ENCODE measurements at places on chromosomes 12 and 14. TPM values are rescaled to one million over a fixed set of nuclear protein-coding genes. Genes with fewer than 3 reads are reported as not detected.

GRCh38 chr12:90833228-90833627 lies 121.7 kb downstream of the CCER1 start:
- DNase-seq = no peak

- DNase-seq = no peak
These were observed 797 bp downstream of the SLC11A2 start for GRCh38 chr12:51025338-51025835.

DNA sequence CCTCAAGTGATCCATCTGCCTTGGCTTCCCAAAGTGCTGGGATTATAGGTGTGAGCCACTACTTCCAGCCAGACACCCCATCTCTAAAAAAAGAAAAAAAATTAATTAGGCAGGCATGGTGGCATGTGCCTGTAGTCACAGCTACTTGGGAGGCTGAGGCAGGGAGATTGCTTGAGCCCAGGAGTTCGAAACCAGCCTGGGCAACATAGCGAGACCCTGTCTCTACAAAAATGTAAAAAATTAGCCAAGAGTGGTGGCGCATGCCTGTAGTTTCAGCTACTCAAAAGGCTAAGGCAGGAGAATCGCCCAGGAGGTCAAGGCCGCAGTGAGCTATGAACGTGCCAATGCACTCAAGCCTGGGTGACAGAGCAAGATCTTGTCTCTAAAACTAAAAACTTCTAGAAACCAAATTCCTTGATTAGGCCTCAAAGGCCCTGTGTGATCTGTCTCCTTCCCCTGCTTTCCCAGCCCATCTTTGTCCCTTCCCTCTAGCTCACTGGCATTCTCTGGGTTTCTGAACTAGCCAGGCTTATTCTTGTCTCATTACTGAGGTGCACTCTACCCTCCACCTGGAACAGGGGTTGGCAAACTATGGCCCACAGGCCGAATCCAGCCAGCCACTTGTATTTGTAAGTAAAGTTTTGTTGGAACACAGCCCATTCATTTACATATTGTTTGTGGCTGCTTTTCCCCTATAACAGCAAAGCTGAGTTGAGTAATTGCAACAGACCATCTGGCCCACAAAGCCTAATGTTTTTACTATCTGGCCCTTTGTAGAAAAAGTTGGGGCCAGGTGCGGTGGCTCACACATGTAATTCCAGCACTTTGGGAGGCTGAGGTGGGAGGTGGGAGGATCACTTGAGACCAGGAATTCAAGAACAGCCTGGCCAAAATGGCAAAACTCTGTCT lies 17.2 kb upstream of the TPCN1 start:
- DNase-seq = no peak

DNA sequence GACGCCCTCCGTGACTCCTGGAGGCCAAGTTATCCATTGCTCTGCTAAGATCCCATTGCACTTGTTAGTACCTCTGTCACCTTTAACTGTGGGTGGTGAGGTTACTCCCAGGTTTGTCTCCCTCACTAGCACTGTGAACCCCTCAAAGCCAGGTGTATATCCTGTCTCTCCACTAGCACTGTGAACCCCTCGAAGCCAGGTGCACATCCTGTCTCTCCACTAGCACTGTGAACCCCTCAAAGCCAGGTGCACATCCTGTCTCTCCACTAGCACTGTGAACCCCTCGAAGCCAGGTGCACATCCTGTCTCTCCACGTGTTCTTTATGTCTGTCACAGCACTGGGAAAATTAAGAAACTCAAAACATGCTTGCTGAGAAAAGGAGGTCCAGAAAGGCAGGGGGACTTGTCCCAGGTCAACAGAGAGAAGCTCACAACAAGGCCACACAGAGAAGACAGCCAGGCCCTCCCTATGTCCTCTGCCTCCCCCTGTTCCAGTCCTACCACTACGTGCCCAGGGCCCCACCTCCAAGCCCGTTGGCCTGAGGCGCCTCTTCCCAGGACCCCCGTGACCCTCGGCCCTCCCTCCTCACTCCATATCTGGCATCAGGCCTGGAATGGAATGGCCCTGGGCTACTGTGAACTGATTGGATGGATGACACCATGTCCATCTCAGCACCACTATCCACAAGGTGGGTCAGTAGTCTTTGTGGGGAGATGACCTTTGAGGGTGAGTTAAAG lies 26.4 kb upstream of the FKBP4 start:
- DNase-seq = no peak

DNA sequence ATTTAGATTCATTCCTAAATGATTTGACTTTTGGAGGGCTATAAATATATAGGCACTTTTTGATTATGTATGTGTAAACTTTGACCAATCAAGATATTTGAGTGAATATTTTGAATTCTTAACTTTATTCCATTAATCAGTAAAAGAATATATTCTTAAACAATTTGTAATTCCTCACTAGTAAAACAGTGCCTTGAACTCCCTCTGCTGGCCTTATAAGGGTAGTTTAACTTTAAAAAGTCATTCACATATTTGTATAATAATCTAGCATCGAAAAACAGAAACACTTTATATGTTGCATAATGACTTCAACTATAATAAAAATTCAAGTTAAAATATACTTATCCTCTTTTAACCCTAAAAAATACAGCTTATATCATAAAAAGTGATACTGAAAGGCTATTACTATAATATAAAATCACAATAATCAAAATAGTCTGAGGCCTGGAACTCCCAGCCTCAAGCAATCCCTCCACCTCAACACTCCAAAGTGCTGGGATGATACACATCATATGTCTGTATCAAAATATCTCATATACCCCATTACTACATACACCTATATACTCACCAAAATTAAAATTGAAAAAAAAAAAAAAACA lies 31.2 kb downstream of the CCDC59 start:
- DNase-seq = no peak

- no peak for DNase-seq
These were observed 26.7 kb downstream of the C14orf132 start for GRCh38 chr14:96065661-96066459.

GRCh38 chr12:1723721-1724120 lies 32.9 kb downstream of the ADIPOR2 start:
- no peak for DNase-seq

- no peak for DNase-seq
These were observed 68.2 kb upstream of the EVL start for GRCh38 chr14:99996951-99997571.

DNA sequence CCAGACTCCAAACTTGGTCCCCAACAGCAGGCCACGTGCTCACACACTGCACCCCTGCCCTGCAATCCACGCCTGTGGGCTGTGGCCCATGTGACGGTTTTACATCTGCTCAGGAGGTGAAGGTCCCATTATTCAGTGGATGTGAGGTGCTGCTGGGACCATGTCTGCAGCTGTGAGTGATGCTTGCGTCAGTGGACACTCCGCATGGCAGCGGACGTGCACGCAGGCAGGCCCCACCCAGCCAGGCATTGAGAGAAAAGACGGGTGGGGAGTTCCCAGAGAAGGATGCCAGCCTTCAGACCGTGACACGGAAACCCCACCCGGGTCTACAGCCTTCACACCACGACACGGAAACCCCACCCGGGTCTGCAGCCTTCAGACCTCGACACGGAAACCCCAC lies 67.6 kb downstream of the NOC4L start:
- no peak for DNase-seq

PPFIA2 gene
- total RNA-seq = 1.1 TPM

DNA sequence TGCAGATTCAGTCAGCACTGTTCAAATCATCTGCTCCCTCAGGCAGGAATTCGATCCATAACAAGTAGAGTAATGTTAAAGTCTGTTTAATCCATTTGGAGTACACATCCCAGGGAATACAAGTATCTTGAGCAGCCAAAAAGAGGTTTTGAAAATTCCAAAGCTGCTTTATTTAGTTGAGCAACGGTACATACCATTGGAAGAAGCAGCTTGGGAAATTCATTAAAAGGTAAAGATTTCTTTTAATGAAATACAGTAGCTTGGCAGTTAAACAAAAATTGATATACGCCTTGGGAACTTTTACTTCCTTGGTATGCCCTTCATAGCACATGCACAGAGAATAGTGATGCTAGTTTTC lies 153.8 kb downstream of the LRIG3 start:
- no peak for DNase-seq

- no peak for DNase-seq
These were observed 1.3 kb upstream of the MYG1 start for GRCh38 chr12:53298164-53298563.

LHX5 gene
- not detected for total RNA-seq

GRCh38 chr12:133233993-133234564 lies 1.6 kb downstream of the ANHX start:
- no peak for DNase-seq

DNA sequence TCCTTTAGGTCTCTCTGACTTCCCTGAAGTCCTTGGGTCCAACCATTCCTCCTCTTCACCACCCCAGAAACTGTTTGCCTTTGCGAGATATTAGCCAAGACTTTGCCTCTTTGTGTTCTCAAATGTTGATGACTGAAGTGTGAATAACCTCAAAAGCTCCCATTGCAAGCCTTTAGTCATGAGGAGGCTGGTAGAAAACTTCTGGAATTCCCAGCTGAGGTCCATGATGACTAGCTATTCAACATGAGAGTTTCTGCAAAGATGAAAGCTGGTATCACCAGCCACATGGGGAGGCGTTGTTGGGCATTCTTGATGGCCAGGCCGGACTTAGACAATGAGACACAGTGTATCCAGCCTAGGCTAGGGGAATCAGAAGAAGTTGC lies 111.7 kb downstream of the TBX5 start:
- DNase-seq = no peak

- DNase-seq = no peak
These were observed 17.3 kb downstream of the OR9K2 start for GRCh38 chr12:55143566-55143870.

GRCh38 chr12:28237423-28237822 lies 47.2 kb downstream of the CCDC91 start:
- no peak for DNase-seq

DNA sequence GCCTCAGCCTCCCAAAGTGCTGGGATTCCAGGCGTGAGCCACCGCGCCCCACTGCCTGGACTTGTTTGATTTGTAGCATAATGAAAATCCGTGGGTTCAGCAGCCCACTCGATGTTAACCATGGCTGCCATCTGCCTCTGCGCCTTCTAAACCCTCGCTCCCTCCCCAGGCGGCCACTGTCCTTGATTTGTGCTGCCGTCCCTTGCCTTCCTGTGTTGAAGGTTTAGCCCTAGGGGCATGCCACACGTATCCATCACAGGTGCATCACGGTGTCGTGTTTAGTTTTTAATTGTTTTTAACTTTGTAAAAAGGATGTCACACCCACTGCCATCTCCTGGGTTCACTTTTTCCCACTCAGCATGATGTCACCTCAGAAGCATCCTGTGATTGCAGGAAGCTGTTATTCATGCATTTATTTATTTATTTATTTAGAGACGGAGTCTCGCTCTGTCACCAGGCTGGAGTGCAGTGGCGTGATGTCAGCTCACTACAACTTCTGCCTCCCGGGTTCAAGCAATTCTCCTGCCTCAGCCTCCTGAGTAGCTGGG lies 24.5 kb upstream of the ULK1 start:
- no peak for DNase-seq

GRCh38 chr12:100127766-100128511 lies 14.7 kb downstream of the BLTP3B start:
- no peak for DNase-seq

DNA sequence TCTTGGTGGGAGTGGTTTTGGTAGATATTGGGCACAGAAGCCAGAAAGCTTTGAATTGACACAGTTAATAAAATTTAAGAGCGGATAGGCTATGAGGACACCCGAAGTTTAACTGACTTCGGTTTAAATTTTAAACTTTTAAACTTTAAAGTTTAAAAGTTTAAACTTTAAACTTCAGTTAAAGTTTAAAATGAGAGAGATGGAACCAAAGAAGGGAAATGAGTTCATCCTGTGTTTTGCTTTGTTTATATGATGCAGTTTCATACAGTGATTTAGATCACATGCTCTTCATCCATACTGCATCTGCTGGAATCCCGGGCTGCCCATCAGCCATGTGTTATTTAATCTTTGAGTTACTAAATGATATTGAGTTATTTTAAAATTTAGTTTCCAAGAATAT lies 27.2 kb upstream of the LRRK2 start:
- DNase-seq = no peak

DNA sequence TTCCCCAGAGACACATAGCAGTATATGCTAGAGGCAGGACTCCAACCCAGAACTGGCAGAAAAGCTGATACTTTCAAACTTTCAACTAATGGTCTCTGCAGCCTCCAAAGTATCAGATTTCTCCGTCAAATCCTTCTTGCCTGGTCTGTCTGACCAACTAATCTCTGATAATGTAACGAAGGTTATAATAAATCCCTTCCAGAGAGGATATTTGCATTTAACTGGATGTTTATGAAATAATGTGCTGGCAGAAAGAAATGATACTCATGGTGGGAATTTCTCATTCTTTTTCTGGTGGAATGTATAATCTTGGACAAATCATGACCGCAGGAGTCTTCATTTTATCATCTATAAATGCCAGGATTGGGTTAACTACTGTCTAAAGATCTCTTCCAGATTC lies 860.3 kb downstream of the DIO2 start:
- DNase-seq = no peak

KRT77 gene
- total RNA-seq = not detected

DNA sequence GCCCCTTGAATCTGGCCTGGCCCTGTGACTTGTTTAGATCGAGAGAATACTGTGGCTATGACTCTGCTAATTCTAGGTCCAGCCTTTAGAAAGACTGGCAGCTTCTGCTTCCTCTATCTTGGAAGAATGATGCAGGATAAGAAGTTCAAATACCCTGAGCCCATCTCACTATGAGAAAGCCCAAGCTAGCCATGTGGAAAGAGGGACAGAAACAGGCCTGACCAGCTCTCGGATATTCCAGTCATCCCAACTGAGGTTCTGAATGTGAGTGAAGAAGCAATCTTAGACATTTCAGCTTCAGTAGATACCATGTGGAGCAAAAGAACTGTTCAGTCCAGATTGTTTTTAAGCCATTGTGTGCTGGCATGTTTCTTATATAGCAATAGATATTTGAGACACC lies 17.3 kb upstream of the KRR1 start:
- no peak for DNase-seq

ORAI1 gene
- 13.7 TPM for total RNA-seq

DNA sequence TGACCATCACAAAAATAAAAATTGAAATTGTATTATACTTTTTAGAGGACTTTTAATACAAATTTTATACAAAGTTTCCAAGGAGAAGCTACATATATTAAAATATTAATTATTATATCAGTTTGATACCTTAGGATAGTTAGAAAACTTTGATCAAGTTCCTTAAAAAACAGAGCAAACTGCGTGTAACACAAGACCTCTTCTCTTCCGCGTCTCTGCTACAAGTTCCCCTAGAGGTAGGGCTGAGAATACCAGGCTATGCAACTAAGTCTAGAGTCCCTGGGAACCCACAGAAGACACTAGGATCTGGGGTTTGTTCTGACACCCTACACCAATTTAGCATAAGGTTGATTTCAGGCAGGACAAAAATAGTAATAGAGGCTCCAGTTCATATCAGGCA lies 319.0 kb downstream of the FOXG1 start:
- no peak for DNase-seq

ACOT4 gene
- 2.3 TPM for total RNA-seq

DNA sequence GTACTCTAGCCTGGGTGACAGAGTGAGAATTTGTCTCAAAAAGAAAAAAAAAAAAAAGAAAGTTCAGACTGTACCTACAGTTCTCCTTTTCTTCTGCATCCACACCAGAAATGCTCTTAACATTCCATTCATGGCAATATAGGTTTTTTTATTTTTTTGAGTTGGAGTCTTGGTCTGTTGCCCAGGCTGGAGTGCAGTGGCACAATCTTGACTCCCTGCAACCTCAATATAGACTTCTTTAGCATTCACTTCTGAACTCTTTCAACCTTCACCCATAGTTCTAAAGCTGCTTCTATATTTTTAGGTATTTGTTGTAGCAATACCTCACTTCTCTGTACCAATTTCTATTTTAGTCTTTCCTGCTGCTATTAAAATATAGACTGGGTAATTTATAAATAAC lies 1095.7 kb downstream of the FLRT2 start:
- DNase-seq = no peak

KCNMB4 gene
- 1.5 TPM for total RNA-seq
